A549 treated with dexamethasone at 1 μM for 4 hours (cell line): ENCODE measurements at places on chromosomes 4 and X. TPM values are rescaled to one million over a fixed set of nuclear protein-coding genes. Genes with fewer than 3 reads are reported as not detected.

Gene PPA2
- total RNA-seq, result 68.4 to 78.9 TPM (median 72.0 TPM) in 5 replicates

Gene C4orf50
- not detected in 5 replicates for total RNA-seq

Gene ARHGAP36
- not detected in 5 replicates for total RNA-seq

Gene PRR32
- total RNA-seq, result not detected in 5 replicates

Gene CXorf51A
- not detected in 5 replicates for total RNA-seq

Gene HMX1
- total RNA-seq, result 0.10 to 0.15 TPM (median 0.12 TPM) in 4 of 5 replicates, not detected in the other

Gene DOK7
- total RNA-seq, result 0.17 to 0.36 TPM (median 0.29 TPM) in 5 replicates

Gene DGAT2L6
- not detected in 5 replicates for total RNA-seq

Gene SAGE1
- total RNA-seq, result 0.02 to 0.14 TPM (median 0.05 TPM) in 4 of 5 replicates, not detected in the other

Gene LEF1
- total RNA-seq, result 0.07 to 0.18 TPM (median 0.07 TPM) in 3 of 5 replicates, not detected in the others

Gene ARHGAP6
- 0.02 to 0.14 TPM (median 0.11 TPM) in 3 of 5 replicates, not detected in the others for total RNA-seq

Gene GRPR
- not detected in 5 replicates for total RNA-seq

Gene RAB33A
- total RNA-seq, result 0.11 to 0.19 TPM (median 0.17 TPM) in 5 replicates

Gene CDS1
- 0.33 to 0.63 TPM (median 0.60 TPM) in 5 replicates for total RNA-seq

Gene CENPVL3
- 0.11 to 0.20 TPM (median 0.14 TPM) in 5 replicates for total RNA-seq

Gene GC
- not detected in 5 replicates for total RNA-seq

Gene GABRE
- total RNA-seq, result 7.8 to 16.7 TPM (median 15.6 TPM) in 5 replicates

Gene CT83
- total RNA-seq, result not detected in 5 replicates

Gene ADH1C
- total RNA-seq, result not detected in 5 replicates

Gene F9
- not detected in 5 replicates for total RNA-seq

Gene HCCS
- 54.9 to 58.2 TPM (median 56.5 TPM) in 5 replicates for total RNA-seq

Gene THAP6
- 4.8 to 5.9 TPM (median 5.1 TPM) in 5 replicates for total RNA-seq

Gene TXK
- 0.08 to 0.26 TPM (median 0.14 TPM) in 5 replicates for total RNA-seq

Gene SMIM9
- not detected in 5 replicates for total RNA-seq
